ENCODE measurements at places on chromosomes 7 and 10.

- DNase-seq, result no peak
Measured at GRCh38 chr7:1030444-1031070, 13.8 kb upstream of the GPR146 start.

DNA sequence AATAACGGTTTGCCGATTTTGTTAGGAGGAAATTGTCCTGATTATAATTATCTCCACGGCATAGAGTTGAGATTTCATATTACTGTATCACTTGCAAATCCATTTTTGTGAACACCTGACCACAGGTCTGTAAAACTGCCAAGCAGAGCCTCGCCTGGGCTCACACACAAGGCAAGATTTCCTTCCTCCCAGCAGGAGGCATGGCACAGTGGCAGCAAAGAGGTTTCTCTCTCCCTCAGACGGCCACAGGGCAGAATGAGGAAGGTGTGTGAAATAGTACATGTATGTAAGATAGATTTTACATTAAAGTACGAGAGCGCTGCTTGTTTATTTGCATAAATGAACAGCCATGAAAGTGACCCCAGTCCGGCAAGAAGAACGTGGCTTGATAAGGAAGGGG lies 130.1 kb downstream of the CELF2 start:
- no peak for DNase-seq

DNA sequence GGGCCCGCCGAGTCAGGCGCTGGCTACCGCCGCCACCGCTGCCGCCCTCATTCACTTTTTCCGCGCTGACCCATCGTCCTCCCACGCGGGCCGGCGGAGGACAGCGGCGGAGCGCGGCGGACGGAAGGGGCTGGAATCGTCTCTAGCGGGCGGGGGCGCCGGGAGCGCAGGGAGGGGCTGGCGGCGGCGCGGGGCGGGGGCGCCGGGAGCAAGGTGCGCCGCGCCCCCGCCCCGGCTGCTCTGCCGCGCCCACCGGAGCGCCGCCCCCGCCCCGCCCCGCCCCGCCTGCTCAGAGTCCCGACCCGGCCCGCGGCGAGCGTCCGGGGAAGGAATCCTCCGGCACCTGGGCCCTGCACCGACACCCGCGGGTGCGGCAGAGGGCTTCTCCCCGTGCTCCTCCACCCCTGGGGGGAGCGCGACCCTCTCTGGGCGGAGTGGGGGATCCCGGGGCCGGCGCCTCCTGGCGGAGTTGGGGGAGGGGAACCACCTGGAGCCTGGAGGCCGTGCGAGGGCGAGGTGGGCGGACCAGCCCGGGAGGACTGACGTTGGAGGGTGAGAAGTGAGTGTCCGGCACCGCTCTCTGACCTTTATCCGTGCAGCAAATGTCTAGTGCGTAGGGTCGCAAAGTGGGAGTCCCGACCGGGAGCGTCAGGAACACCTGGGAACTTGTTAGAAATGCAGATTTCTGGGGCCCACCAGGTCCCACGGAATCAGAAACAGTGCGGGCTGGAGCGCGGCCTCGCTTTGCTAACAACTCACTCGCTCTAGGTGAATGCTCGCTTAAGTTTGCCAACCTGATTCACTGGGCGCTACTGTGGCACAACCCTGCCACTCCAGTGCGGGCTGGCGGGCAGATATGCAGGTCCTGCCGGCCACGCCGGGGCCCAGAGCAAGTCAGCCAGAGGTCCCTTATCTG lies at the start of gene COBL:
TSS of gene COBL (minus strand) at position 144 of the 916 bp plus-strand sequence. CDS start 176 bp downstream, outside the sequence.
- peak; percentile 29 for DNase-seq

GRCh38 chr10:73983096-73984047 lies 14.5 kb upstream of the VCL start:
- DNase-seq, result no peak

DNA sequence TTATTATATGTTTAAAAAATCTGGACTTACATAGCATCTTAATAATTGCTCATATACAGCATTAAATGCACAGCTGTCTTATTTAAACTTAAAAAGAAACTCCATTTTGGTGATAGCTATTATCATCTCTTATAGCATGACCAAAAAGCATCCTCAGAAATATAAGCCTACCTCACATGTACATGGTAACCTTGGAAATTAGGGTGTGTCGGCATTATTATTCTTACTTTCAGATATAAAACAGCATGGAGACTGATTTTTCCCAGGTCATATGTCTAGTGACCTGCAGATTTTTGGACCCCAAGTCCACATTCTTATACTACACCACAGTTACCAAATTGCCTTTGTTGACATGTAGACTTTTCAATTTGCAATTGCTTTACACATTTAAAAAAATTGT lies 29.1 kb upstream of the ITGB1 start:
- no peak for DNase-seq

DNA sequence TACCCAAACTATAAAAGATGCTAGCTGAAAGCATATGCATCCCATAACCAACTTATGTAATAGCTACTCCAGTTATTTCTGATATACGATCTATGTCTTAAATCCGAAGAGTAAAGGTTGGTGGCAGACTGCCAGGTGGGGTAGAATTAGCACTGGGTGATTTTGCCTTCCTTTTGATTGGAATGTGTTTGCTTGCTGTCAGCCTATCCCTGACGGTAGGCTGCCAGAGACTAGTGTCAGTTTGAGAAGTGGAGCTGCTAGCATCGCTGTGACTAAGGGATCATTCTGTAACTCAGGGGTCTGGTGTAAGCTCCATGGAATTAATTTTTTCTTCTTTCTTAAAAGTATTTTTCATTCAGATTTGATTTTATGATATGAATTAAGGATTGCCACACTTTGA lies 9.5 kb upstream of the SEM1 start:
- DNase-seq, result no peak

GRCh38 chr7:133570321-133570720 lies 317.4 kb downstream of the EXOC4 start:
- DNase-seq, result no peak

- no peak for DNase-seq
Measured at GRCh38 chr10:9096288-9096687, 1041.8 kb downstream of the GATA3 start.

GRCh38 chr7:13359656-13360055 lies 629.8 kb downstream of the ETV1 start:
- peak; percentile 4 for DNase-seq

- no peak for DNase-seq
Measured at GRCh38 chr10:43676331-43676730, 27.6 kb upstream of the ZNF32 start.
